ENCODE measurements at places on chromosomes 3 and 15.
A peak's percentile ranks its signal among the peaks of the same experiment; 100 is the strongest.

GRCh38 chr3:129590215-129590614 is 16.3 kb downstream of the PLXND1 start:
- no peak overlapping the region for H3K27ac ChIP-seq
- no peaks in the 10 kb centered on the region for H3K27me3 ChIP-seq
- H3K4me3 ChIP-seq, result no peak overlapping the region
- DNase-seq, result no peak

DNA sequence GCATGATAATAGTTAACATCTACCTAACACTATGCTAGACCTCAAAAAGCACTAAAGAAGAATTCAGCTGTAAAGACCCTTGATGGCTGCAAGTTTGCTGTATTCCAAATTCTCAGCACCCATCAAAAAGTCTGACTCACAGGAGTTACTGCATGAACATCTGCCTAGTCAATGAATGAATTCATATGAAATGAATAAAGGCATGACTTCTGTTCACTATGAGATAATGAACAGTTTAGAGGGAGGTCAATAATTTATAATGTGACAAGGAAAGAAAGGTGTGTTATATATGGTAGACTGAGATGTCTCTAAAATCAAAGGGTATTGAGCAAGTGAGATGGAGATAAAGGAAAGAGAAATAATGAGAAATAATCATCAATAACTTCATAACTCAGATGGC is 508.2 kb upstream of the TGFBR2 start:
- DNase-seq, result no peak
- no peaks in the 10 kb centered on the region for H3K27me3 ChIP-seq
- H3K4me3 ChIP-seq, result no peak overlapping the region
- no peaks in the 10 kb centered on the region for H3K36me3 ChIP-seq
- H3K27ac ChIP-seq, result no peak overlapping the region
- H3K4me1 ChIP-seq, result peaks cover 1% of the 10 kb centered on the region

DNA sequence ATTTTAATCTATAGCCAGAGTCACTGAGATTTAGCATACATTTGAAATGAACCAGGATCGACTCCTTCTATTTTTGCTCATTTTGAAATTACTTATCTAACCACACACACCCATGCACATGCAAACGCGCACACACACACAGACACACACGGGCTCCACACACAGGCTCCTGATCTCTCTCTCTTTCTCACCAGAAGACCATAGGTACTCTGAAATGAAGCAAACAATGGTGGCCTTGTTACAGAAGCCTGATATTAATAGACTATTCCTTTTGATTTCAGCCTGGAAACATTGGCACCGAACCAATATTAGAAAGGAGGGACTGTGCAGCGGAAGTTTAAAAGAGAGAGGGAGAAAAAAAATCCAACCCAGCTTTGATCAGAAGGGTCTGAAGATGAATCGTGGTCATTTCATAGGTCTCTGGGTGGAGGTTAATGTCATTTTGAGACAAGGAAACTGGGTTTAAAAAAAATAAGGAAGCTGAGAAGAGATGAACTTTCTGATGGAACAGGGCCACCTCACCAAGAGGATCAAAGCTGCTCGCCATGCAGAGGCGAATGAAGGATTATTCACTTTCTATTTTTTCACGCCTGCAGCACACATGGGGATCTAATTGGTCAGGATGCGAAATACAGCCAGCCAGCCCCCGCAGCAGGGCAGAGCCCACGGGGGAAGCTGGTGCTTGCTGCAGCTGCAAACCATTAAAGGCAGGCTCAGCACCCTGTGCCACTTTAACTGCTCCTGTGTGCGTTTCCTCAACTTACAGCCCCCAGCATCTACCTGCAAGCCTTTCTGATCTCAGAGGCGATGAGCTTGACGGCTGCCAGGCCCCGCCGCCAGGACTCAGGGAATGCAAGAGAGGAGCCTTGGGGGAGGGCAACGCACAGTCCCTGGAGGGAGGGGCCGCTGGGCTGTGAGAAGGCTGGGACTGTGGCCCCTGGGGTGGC is 88.8 kb downstream of the HES1 start:
- no peak for DNase-seq
- H3K27me3 ChIP-seq, result no peaks in the 10 kb centered on the region
- H3K4me3 ChIP-seq, result no peak overlapping the region
- H3K4me1 ChIP-seq, result peaks cover 4% of the 10 kb centered on the region
- no peak overlapping the region for H3K27ac ChIP-seq
- H3K36me3 ChIP-seq, result no peaks in the 10 kb centered on the region

DNA sequence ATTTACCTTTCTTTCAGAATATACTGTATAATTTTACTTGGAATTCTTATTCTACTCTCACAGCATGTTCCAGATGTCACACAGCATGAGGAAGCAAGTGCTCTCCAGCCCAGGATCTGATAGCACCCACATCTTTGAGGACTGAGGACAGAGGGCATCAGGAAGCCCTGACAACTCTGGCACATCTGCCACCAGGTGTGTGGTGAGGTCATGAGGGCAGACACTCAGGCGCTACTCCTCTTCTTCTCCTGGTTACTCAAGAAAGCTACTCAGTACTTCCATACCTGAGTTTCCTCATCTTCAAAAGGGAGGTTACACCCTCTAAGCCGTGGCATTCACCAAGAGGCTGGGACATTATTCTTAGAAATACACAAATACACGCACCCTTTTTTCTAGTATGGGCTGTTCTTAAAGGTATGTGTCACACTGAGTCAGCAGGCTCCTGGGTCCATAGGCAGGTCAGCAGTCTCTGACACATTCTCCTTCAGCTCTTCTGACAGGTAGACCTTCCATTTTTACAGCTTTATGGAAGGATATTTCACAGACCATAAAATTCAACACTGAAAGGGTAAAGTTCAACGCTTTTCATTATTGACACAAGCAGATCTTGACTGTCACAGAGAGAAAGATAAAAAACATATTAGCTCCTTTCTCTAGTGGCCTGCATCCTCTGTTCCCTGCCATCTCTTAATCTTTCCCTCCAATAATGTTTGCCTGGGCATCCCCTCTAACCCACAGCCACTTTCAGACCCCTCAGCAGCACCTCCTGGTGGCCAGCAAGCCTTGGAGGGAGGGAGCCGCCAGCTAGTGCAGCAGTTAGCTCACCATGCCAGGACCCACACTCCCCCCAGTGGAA is 103.2 kb upstream of the TJP1 start:
- H3K27ac ChIP-seq, result no peak overlapping the region
- H3K27me3 ChIP-seq, result no peaks in the 10 kb centered on the region
- no peak overlapping the region for H3K4me3 ChIP-seq
- H3K4me1 ChIP-seq, result peaks cover 6% of the 10 kb centered on the region
- no peaks in the 10 kb centered on the region for H3K36me3 ChIP-seq

DNA sequence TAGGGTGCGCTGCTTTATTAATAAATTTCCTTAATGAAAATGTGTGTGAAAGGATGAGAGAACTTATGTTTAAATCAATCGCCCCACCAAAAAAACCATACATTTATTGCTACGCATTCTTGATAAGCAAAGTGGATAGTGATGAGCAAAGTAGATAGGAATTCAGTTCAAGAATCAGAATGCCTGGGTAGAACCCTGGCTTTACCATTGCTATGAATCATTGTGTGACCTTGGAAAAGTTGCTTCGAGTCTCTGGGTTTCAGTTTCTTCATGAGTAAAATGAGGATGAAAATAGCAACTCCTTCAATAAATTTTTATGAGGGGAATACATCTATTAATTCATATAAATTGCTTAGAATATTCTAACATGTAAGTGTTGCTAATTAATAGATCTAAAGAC is 2.6 kb upstream of the ALCAM start:
- H3K36me3 ChIP-seq, result no peaks in the 10 kb centered on the region
- H3K4me3 ChIP-seq, result no peak overlapping the region
- DNase-seq, result no peak
- H3K4me1 ChIP-seq, result no peaks in the 10 kb centered on the region

DNA sequence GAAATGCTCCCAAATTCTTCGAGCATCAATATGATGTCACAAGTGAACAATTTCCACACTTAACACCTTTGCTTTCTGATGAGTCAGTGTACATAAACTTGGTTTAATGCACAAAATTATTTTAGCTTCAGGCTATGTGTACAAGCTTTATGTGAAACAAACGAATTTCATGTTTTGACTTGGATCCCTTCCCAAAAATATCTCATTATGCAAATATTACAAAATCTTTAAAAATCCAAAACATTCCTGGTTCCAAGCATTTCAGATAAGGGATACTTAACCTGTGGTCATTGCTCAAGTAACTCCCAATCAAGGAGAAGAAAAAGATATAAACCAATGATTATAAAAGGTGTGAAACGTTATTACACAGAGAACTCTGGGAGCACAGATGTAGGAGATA is 25.2 kb downstream of the RAB5A start:
- H3K4me3 ChIP-seq, result no peak overlapping the region
- no peak for DNase-seq
- H3K36me3 ChIP-seq, result no peaks in the 10 kb centered on the region

DNA sequence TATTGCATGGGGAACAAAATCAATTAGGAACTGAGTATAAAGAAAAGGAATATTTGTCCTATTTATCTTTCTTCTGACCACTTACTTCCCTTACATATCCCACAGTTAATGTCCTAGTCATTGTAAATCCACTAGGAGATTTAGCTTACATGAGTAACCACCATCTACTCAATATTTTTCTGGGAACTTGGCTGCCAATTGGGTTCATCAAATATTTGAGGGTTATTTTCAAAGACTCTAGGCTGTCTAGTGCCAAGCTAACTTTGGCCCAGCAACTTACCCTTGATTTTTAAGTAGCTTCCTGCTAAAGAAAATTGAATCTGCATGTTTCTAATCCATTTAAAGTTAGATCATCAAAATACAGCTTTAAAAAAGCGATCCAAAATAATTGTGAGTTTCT is 362.5 kb upstream of the EPHA3 start:
- H3K36me3 ChIP-seq, result no peaks in the 10 kb centered on the region
- H3K27ac ChIP-seq, result no peak overlapping the region
- no peaks in the 10 kb centered on the region for H3K4me1 ChIP-seq
- no peaks in the 10 kb centered on the region for H3K27me3 ChIP-seq
- DNase-seq, result no peak

- H3K4me3 ChIP-seq, result no peak overlapping the region
- H3K27ac ChIP-seq, result no peak overlapping the region
- H3K4me1 ChIP-seq, result no peaks in the 10 kb centered on the region
- no peaks in the 10 kb centered on the region for H3K27me3 ChIP-seq
- no peaks in the 10 kb centered on the region for H3K36me3 ChIP-seq
- DNase-seq, result no peak
Observed at GRCh38 chr3:112585782-112586181, 23.9 kb downstream of the SLC35A5 start.

DNA sequence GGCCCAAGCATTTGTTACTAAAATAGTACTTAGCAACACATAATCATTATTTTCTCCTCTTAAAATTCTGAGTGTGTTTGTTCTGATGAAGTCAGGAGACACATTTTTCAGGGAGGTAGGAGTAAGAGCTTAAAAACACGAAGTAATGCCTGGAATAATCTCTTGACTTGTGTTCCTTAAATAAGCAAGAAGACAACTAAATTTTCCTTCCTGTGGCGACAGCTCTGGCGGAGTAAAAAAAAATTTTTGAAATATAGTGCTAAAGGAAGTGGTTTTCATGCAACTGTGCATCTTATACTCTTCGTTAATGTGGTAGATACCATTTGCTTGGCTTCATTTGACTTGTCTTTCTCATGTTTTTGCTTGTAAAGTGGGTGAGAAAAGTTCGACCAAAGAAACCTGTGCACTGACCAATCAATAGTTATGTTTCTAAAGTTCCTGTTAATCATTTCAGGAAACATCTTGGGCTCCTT is 11.1 kb upstream of the MBNL1 start:
- no peak overlapping the region for H3K27ac ChIP-seq
- no peaks in the 10 kb centered on the region for H3K4me1 ChIP-seq
- DNase-seq, result no peak
- no peaks in the 10 kb centered on the region for H3K36me3 ChIP-seq
- no peaks in the 10 kb centered on the region for H3K27me3 ChIP-seq

DNA sequence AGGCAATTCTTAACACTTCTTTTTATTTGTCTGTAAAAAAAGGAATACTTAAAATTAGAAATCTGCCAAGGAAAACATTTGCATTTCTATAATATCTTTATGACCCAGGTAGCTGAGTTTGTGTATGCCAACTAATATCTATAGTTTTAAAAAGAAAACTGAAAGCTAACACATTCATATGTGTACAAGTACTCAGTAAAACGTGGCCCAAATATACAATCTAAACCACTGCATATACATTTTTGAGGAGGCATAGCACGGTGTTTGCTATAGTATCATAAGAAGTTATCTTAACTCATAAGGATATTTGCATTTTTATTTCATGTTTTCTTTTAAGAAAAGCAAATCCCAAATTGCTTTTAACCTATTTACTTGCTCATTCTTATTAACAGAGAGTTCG is 172.7 kb downstream of the ZBTB20 start:
- DNase-seq, result no peak
- H3K4me1 ChIP-seq, result no peaks in the 10 kb centered on the region
- H3K27ac ChIP-seq, result no peak overlapping the region
- H3K4me3 ChIP-seq, result no peak overlapping the region
- no peaks in the 10 kb centered on the region for H3K27me3 ChIP-seq
- no peaks in the 10 kb centered on the region for H3K36me3 ChIP-seq

DNA sequence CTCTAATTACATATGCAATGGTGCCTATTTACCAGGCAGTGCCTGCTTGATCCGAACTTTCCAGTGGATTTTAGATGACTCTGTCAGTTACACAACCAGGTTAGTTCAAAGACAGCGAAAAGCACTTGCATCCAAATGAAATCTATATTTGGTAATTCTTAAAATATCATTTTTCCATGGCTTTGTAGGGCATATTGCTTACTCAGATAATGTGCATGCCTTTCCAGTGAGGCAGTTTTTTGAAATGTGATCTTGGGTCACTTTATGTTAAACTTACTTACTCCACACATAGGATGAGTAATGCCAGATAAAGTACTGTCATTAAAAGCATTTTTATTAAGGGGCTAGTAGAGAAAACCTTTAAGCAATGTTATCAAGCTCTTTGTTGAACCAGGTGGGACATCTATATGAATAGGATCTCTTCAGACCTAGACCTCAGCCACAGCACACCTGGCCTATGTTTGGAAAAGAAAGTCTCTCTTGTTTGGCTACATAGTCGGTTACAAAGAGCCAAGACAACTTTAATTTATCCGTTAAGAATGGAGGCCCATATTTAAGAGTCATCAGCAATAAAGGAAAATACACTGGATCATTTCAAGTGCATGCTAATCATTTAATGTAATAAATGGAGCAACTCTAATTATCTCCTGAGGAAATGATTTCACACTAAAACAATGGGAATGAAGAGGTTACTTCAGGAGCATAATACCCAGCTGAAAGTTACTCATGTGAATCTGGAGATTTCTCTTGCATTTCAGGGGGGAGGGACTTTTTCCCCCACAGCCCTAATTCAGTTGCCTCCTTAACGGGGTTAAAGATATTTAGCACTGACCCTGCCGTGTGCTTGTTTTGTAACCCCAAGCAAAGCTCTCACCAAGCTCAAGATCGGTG is 56.3 kb upstream of the TMCO5A start:
- no peaks in the 10 kb centered on the region for H3K27me3 ChIP-seq
- H3K27ac ChIP-seq, result no peak overlapping the region
- no peak for DNase-seq
- no peak overlapping the region for H3K4me3 ChIP-seq
- H3K4me1 ChIP-seq, result no peaks in the 10 kb centered on the region

- H3K4me3 ChIP-seq, result no peak overlapping the region
- no peaks in the 10 kb centered on the region for H3K4me1 ChIP-seq
- no peak overlapping the region for H3K27ac ChIP-seq
- no peak for DNase-seq
Observed at GRCh38 chr15:57639306-57639705, 47.6 kb downstream of the MYZAP start.

- peak; percentile 60 for DNase-seq
- no peak overlapping the region for H3K4me3 ChIP-seq
- H3K27ac ChIP-seq, result no peak overlapping the region
- H3K36me3 ChIP-seq, result no peaks in the 10 kb centered on the region
- H3K27me3 ChIP-seq, result no peaks in the 10 kb centered on the region
Observed at GRCh38 chr15:38440353-38441129, 13.4 kb upstream of the FAM98B start.

All from iPS DF 6.9 (cell line).